ENCODE measurements at places on chromosomes 6 and 20.

DNA sequence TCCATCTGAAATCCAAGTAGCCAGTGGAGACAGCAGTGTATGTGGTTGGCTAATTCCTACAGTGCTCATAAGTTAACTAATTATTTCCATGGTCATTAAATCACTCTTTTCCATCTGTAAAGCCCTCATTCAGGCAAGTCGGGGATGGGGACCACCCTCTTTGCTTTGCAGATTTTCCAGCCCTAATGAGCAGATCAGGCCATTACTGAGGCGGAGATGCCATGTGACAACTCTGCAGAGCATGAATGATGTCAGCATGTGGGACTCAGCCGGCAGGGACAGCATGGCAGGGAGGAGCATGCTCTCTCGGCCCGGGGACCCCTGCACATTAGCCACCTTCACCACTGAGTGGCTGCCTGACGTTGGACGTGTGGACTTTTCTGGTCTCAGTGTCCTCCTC, 623.3 kb upstream of the CDH4 start:
- no peak for ATAC-seq

DNA sequence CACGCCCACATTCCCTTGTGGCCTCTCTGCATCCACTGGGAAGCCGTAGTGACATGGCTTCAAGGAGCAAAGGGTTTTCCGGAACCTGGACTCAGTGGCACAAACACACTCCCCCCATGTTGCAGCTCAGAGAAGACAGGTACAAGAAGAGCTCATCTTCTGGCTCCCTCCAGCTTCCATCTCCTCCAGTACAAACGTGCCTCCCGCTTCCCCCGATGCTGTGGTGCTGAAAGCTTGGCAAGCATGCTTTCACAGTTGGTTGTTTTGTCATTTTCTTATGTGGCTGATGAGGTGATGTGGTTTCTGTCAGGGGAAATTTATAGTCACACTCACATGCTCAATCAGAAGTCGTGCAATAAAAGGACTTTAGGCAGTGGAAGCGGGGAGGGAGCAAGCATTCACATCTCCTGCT, 258.5 kb downstream of the KIF16B start:
- ATAC-seq = no peak

DNA sequence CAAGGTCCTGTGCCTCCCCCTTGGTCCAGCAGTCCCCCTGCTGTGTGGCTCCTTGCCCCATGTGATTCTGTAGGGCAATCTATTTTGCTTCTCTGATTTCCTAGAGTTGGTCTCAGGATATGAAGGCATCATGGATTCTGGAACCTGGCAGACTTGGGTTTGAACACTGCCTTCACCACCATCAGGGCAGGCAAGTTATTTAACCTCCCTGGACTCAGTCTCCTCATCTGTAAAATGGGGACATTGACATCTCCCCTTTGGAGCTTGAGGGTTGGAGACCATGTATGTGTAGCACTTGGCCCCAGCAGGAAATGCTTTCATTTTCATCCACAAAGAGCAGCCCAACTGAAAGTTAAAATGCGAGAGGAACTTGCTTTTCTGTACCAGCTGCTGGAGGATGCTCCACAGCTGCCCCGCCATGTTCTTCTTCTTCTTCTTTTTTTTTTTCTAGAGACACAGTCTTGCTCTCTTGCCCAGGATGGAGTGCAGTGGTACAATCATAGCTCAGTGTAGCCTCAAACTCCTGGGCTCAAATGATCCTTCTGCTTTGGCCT, 6.7 kb downstream of the TOX2 start:
- no peak for ATAC-seq

GRCh38 chr6:150368762-150369161, at the start of gene IYD:
Gene IYD (plus strand): TSS chr6:150369012. CDS start chr6:150369032, 20 bp downstream.
- ATAC-seq = no peak

DNA sequence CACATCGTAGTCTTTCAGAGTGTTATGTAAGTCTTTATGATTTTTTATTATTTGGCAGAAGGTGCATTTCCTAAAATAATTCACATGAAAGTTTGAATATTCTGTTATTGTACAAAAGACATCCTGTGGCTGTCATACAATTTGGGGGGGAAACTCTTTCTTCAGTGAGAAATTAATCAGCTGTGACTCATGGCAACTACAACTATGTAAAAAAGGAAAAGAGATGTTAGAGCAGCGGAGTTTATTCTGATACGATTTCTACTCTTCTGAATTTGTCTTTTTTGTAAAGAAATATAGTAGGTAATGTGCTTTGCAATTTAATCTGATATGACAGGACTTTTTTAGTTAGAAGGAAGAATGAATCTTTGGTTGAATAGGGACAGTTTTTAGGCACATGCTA, 14.2 kb downstream of the COL19A1 start:
- no peak for ATAC-seq

Measured in gastroesophageal sphincter (tissue), 4 donors.